ENCODE measurements at places on chromosomes 3 and 15.

GRCh38 chr3:127012091-127012490, 29.2 kb downstream of the PLXNA1 start:
- DNase-seq, result no peak

- DNase-seq, result no peak
Observed at GRCh38 chr15:57540211-57540610, 51.5 kb upstream of the MYZAP start.

DNA sequence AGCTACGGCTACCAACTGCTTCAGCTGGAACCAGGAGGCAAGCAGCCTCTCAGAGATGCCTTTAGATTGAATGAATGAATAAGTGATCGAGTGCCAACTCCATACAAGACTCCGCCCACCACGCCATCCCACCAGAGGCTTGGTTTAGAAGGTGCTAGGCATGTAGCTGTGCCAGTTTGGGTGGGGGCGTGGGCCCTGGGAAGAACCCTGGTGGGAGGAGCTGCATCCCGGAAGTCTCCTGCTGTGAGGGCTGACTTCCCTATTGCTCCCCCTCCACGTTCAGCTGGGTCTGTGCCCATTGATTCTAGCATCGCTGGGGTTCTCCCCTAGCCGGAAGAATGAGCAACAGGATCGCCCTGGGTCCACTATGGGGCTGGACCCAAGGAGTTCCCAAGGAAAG, 20.9 kb downstream of the LINGO1 start:
- DNase-seq, result peak; percentile 15

DNA sequence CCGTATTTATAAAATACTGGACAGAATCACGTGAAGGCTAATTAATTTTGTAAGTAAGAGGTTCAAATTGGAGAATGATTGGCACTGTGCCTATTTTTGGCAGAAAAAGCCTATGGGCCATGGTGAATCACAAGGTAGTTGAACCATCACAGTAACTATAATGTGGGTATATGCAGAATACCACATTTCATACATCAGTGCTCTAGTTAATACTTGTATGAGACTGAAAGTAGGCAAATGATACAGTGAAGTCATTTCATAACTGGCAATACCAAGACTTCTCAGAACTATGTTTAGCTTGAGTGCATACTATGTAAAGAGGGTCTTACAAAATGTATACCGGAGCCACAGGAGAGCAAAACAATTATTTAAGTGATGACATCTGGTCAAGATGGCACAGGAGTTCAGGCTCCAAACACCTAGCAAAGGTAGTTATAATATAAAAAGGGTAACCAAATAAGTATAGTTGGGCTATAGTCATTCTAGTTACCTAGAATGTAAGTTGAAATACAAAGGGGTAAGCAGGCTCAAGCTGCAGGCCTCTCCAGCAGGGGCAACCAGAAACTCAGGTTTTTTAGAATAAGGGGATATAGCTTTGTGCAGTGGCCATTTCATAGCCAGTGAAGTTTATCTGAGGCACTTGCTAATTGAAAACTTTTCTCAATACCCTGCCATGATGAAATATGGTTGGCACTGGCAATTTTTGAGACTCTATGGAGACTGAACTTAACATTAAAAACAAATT, 19.1 kb downstream of the GPR160 start:
- no peak for DNase-seq

- DNase-seq, result no peak
Observed at GRCh38 chr15:29636921-29637320, 185.3 kb downstream of the TJP1 start.

GRCh38 chr3:108589998-108590323, 439 bp downstream of the DZIP3 start:
- DNase-seq, result no peak

GRCh38 chr15:94411846-94412245, 180.5 kb downstream of the MCTP2 start:
- DNase-seq, result no peak

DNA sequence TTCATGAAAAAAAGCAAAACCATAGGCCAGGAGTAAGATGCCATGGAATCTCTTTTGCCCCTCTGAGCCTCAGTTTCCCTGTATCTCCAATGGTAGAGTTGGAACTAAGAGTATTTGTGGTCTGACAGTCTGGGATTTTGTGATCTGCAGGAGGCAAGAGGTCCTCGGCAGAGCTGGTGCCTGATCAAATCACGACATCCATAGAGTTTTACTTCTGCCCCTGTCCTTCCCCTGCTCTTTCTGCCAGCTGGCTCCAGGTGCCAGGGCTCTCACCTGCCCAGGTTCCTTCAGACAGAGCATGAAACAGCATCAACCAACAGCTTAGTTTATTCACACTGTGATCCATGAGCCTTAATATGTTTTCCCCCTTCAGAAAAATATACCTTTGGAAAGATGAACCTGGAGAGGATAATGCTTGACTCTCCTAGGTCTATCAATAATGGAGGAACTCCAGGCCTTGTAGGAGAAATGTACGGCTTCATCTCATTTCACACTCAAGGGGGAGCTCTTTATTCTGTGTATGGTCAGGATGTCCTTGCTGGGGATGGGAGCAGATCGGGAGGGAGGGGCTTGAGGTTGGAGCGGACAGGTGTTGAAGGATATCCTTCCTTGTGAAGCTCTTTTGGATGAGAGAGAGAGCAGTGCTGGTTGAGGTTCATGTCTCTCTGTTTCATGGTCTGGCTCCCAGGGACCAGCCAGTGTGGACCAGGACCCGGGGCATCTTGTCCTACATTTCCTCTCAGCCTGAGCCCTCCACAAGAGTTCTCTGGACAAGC, 309.9 kb downstream of the RPLP1 start:
- DNase-seq, result no peak

GRCh38 chr3:76039431-76039830, 254.1 kb upstream of the ZNF717 start:
- DNase-seq, result no peak

- DNase-seq, result no peak
Observed at GRCh38 chr3:114333180-114333922, 39.5 kb downstream of the TIGIT start.

DNA sequence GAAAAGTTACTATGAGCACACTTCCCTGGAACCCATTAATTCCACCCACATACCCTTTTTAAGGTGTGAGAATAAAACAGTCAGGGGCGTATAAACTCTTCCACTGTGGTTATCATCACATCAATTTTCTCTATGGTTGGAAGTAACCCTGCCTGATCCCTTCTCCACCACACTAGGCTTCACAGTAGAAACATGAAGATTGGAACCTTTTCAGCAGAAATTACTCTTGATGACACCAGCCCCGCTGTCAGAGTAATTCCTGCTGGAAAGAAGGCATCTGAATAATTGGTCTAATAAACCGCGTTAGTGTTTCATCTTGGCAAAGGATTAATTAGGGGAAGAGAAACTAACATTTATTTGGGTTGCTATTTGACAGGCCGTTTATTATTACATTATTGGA, 278.4 kb downstream of the MFSD1 start:
- no peak for DNase-seq

DNA sequence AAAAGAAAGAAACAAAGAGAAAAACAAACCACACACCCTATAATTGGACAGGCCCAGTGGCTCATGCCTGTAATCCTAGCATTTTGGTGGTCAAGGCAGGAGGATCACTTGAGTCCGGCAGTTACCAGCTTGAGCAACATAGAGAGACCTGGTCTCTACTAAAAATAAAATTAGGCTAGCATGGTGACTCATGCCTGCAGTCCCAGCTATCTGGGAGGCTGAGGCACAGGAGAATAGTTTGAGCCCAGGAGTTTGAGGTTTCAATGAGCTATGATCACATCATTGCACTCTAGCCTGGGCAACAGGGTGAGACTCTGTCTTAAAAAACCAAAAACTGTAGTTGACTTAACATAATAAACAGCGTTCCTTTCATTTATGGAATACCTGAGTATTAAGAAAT, 72.3 kb upstream of the ST3GAL6 start:
- DNase-seq, result no peak

DNA sequence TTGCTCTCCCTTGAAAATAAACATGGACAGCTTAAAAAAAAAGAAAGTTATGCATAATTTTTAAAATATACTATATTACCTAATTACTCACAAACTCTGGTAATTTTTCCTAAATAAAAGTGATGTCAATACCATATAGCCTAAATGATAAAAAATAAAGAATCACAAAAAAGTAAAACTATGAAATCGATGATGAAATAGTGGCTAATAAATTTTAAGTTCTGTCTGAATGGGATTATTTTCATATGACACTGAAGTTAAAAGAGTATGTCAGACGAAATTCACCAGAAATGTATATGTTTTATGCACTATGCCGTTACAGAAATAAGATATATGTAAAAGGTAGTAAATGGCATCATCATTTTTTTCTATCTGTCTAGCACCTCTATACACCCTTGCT, 51.4 kb downstream of the FSIP1 start:
- no peak for DNase-seq

DNA sequence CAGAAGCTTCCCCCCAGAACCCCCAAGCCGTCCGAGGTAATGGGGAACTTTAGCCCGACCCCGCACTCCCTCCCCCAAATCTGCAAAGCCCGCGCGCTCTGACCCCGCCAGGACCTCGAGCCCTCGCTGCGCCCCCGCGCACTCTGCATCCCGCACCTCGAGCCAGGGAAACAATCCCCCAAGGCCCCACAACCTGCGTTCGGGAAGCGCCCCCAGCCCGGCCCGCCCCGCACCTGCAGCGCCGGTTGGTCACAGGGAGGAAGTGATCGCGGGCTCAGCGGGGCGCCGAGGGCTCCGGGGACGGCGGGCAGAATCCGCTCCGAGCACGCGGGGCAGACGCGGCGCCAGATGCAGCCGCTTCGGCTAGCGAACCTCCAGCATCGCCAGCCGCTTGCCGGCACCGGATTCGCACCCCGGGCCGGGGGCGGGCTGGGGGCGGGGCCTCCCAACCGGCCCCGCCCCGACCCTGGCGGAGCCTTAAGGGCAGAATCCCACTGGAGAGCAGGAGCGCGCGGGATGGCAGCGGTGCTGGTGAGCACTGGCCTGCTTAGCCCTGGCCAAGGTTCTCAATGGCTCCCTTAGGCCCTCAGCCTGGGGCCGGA, at the start of gene CAMKV:
Gene CAMKV (minus strand): TSS at position 382 of the 602 bp plus-strand sequence. CDS start 7,518 bp downstream, outside the sequence.
- DNase-seq, result no peak

- DNase-seq, result no peak
Observed at GRCh38 chr15:59330649-59331048, 42.0 kb downstream of the MYO1E start.

DNA sequence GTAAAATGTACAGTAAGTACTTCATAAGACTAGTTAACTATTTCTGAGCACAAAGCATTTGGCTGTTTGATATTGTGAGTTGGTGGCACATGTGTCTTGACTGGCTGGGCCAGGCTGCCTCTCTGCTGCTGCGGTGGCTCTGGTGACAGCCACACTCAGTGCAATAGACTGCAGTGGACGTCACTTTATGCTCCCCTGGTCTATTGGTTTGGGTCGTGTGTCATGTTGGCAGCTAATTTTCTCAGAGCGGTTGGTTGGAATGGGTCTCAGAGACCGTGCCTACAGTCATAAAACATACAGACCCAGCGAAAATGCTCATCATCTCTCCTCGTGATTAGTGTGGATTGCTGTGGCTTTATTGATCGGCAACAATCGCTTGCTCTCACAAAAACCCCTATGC, 71.3 kb downstream of the SV2B start:
- no peak for DNase-seq

DNA sequence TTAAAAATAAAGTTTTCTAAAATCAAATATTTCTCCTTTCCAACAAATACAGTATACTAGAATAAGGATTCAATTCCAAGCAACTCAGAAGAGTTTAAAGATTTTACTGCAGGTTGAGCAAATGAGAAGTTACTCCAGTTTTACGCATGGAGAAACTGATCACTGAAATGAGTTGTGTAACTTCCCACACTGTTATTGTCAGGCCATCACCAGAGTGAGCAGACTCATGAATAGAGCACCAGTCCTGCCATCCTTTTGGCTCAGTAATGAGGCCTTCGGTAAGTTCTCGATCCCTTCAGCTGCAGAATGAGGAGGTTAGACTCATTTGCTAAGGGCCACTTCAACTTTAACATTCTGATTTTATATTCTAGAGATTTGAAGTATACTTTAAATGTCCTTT, 48.1 kb downstream of the OSBPL10 start:
- DNase-seq, result no peak

GRCh38 chr3:53187430-53187829, 26.4 kb downstream of the PRKCD start:
- DNase-seq, result no peak

- DNase-seq, result no peak
Observed at GRCh38 chr3:106018102-106018501, 149.3 kb upstream of the CBLB start.

All from body of pancreas (tissue), 4 donors.